ENCODE measurements at places on chromosomes 11 and 22.

DNA sequence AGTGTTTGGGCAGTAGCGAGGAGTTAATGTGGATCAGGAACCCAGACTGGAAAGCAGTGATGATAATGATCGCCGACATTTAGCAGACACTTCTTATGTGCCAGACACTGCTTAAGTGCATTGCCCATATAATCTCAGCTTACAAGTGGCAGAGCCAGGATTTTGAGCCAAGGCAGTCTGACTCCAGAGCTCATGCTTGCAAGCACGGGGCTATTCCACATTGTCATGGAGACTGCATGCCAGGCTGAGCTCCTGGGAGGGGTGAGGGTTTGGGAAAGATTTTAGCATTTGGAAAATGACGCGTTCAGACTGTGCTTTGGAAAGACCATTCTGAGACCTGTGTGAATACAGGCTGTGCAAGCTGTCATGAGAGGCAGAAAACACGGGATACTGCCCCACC, 302.7 kb downstream of the DDX10 start:
- no peak for DNase-seq

GRCh38 chr22:37564111-37564711, 3.9 kb downstream of the CDC42EP1 start:
- DNase-seq, result no peak

- no peak for DNase-seq
Measured at GRCh38 chr11:77999446-78000030, 5.1 kb upstream of the INTS4 start.

DNA sequence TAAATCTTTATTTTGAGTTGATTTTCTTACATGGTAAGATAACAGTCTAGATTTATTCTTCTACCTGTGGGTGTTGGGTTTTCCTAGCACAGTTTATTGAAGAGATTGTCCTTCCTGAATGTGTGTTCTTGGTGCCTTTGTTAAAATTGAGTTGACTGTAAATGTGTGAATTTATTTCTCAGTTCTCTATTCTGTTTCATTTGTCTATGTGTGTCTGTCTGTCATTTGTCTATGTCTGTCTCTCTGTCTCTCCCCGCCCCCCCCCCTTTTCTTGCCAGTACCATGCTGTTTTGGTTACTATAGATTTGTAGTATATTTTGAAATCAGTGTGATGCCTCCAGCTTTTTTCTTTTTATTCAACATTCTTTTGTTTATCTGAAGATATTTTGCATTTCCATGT, 114.7 kb upstream of the SERPIND1 start:
- no peak for DNase-seq

DNA sequence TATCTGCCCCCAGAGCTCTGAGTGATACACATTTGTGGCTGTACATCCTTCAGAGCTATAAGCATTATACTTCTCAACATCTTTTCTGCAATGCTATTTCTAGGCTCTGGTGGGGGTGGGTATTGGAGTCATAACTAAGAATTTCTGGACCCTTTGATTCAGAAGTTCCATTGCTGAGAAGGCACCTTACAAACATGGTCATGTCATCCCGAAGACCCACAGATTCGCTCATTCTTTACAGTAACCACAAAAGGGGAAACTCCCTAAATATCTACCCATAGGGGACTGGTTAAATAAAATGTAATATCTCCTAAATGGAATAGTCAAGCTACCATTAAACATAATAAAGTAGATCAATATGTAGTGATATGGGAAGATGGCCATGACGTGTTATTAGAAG, 98.8 kb downstream of the PRR5L start:
- no peak for DNase-seq

DNA sequence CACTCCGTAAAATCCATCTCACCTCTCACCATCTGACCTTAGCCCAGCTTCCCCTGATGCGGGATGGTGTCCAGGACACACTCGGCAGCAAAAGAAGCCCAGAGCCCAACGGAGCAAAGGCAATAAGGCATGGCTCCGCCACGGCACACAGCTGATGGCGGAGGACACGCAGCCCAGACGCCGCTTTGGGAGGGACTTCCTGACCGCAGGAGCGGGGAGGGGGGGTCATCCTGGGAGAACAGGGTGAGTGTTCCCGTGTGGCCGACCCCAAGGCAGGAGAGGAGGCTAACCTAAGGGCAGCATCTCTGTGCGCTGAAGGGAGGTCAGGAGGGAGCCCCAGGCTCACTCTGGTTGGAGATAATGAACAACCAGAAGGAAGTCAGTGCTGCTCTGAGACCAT, 71.3 kb downstream of the TRMU start:
- DNase-seq, result no peak

GRCh38 chr22:41568811-41569210, 8.0 kb downstream of the CSDC2 start:
- no peak for DNase-seq

- DNase-seq, result no peak
Measured at GRCh38 chr22:39475902-39476301, 19.1 kb downstream of the MGAT3 start.

- no peak for DNase-seq
Measured at GRCh38 chr11:57306161-57306876, 18.4 kb downstream of the TNKS1BP1 start.

- DNase-seq, result no peak
Measured at GRCh38 chr22:45861259-45861658, 115.7 kb downstream of the WNT7B start.

DNA sequence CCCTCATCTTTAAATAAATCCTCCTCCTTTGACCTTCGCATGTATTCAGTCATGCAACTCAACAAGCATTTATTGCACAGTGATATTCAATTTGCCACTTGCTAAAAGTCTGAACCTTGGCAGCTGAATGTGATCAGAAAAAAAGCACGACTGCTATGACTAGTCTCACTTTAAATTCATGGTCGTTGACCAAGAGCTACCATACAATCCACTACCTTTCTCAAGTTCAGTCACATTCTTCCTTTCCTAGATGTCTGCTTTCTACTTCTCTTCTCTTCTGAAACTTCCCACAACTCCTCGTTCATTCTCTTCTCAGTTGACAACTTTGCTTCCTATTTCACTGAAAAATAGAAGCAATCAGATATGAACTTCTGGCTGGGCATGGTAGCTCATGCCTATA, 2.0 kb upstream of the SAA1 start:
- DNase-seq, result no peak

GRCh38 chr11:88508759-88509581, 171.4 kb upstream of the CTSC start:
- no peak for DNase-seq

GRCh38 chr22:39925909-39926679, 25.2 kb downstream of the GRAP2 start:
- no peak for DNase-seq

GRCh38 chr11:103920449-103920848, 116.0 kb upstream of the DDI1 start:
- no peak for DNase-seq

GRCh38 chr11:134086376-134086775, 17.5 kb downstream of the JAM3 start:
- no peak for DNase-seq

GRCh38 chr11:64362339-64362738, 3.4 kb downstream of the RPS6KA4 start:
- no peak for DNase-seq

- no peak for DNase-seq
Measured at GRCh38 chr11:32821917-32822560, 7.7 kb upstream of the PRRG4 start.

- DNase-seq, result no peak
Measured at GRCh38 chr11:107716884-107717532, 5.2 kb upstream of the SLN start.

- DNase-seq, result no peak
Measured at GRCh38 chr11:33323421-33323820, 66.2 kb downstream of the HIPK3 start.

DNA sequence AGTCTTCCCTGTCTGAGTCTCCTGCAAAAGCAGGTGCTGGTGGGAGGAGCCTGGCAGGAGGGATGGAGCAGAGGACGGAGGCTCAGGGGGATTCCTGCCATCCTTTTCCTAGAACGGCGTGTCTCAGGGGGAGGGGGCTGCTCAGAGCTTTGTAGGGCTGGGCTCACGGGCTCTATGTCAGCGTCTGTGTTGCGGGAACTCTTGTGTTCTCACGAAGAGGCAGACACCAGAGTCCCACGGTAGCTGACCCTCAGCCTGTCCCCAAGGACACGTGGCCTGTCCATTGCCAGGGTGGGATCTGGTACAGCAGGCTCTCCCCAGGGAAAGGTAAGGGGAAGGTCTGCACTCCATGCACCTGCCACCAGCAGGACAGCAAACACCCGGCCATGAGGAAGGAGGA, 1505.2 kb downstream of the TBC1D22A start:
- DNase-seq, result no peak

DNA sequence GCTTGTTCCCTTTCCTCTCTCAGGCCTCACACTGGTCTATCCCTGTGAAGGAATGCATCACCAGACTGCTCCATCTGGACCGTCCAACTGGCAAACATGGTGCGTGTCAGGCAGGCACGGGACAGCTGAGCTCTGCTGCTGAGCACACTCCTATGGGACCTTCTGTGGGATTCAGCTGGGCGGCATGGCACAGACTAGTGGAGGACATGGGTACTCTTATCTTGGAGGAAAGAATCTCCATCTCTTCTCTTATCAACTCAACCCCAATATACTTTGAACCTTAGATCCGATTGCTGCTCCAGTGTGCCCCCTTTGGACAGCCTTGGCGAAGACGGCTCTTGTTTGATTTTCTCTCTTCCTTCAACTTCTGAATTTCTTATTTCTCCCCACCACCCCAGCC, 593.6 kb downstream of the ETS1 start:
- no peak for DNase-seq
